ENCODE measurements at places on chromosomes 3 and 15.

DNA sequence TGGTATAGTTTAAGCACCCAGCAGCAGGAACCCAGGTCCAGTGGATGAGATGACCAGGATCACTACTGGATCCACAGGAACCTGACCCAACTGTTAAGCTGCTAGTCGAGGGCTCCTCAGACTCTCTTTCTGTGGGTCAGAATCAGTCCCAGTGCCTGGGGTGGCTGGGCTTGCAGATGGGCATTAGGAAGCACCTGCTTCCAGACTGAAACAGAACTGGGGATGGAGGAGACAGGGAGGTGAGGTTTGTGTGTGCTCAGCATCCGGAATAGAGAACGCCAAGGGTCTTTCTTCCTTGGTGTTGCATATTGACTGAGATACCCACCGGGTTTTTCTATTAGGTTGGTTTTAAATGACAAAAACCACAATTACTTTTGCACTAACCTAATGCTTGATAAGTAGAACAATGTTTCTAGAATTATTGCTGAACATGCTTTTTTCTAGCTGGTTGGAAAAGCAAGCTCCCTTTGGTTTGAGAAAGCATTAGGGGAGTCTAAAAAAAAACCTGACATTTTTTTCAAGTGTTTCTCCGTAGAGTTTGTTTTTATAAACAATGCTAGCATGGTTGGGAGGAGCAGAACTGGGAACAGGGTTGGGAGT lies 779 bp downstream of the ST3GAL6 start:
- no peak for DNase-seq

GRCh38 chr15:70152070-70152480 lies 54.4 kb upstream of the TLE3 start:
- no peak for DNase-seq

GRCh38 chr3:45704301-45704943 lies 15.2 kb downstream of the SACM1L start:
- no peak for DNase-seq

GRCh38 chr15:45635191-45635638 lies 386 bp downstream of the SQOR start:
- DNase-seq = peak; percentile 86

DNA sequence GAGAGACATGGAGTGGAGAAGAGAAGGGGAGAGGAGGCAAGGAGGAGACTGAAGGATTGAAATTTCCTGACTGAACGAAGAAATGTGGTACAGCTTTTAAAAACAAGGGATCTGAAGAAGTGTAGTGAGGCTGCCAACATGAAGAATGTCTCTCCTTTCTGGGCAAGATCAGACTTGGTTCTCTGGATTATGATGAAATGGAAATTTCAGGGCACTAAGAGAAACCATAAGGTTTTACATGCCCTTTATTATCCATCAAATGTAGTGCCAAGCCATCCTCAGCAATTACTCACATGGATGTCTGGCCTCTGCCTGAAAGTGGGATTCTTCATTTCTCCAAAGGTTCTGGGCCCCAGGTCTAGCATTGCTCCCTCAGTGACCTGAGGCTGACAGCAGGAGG lies 77.6 kb upstream of the CCDC80 start:
- no peak for DNase-seq

- no peak for DNase-seq
Measured at GRCh38 chr3:126125341-126125740, 41.4 kb upstream of the SLC41A3 start.

DNA sequence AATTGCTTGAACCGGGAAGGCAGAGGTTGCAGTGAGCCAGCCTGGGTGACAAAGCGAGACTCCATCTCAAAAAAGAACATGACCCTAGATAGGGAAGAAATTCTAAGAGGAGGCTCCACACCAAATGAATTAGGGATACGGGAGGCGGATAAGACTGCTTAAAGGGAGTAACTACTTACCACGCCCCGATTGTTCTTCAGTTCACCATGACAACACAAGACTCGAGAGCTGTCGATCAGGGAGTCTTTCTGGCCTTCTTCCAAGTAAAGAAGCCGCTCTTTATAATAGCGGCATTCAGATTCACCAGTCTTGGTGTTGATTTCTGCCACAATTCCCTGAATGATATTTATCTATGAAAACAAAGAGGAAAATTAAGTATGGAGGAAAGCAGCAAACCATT lies 53.9 kb upstream of the TASOR start:
- no peak for DNase-seq

GRCh38 chr3:135691240-135691639 lies 274.3 kb upstream of the PPP2R3A start:
- no peak for DNase-seq

DNA sequence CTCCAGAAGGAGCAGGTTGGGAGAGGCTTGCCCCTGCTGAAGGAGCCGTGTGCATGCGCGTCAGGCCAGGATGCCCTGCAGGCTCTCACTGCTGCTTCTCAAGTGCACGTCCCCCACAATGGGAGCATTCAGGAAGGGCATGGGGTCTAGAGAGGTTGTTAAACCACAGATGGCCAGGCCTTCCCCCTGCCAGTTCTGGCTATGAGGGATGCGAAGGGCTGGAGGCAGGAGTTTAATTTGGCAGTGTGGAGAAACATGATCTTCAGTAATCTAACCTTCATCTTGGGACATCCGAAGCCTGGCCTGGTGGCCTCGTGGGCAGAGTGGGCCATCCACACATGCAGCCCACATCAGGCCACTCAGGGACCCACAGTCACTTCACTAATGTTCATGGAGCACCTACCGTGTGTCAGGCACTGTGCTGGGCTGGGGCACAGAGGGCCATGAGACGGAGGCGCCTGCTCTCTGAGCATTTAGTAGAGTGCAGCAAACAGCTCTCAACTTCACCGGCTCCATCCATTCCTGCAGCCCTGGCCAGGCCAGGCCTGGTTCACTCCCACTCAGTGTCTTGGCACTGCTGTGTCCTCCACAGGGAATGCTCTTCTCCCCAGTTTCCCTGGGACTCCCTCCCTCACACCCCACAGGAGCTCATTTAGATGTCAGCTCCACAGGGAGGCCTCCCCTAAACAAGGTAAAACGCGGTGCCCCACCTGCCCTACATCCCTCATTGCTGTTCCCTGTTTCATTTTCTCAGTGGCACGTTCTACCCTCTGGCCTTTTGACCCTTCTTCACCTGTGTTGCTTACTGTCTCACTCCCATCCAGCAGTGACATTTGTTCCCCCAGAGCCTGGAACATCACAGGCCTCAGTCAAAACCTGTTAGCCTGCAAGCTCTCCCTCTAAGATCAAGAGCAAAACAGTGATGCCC lies 4.0 kb downstream of the CFAP100 start:
- DNase-seq = no peak

DNA sequence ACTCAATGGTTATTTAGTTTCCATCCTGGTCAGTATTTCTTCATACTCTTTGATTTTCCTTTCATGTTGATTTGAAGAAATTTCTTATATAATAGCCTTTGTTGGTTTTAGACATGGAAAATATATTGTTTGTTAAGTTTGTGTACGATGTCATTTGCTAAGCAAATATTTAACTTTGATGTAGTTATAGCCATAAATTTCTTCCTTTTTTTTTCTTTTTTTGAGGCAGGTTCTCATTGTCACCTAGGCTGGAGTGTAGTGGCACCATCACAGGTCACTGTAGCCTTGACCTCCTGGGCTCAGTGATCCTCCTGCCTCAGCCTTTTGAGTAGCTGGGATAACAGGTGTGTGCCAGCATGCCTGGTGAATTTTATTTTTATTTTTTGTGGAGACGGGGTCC lies 51.4 kb downstream of the NMD3 start:
- DNase-seq = no peak

DNA sequence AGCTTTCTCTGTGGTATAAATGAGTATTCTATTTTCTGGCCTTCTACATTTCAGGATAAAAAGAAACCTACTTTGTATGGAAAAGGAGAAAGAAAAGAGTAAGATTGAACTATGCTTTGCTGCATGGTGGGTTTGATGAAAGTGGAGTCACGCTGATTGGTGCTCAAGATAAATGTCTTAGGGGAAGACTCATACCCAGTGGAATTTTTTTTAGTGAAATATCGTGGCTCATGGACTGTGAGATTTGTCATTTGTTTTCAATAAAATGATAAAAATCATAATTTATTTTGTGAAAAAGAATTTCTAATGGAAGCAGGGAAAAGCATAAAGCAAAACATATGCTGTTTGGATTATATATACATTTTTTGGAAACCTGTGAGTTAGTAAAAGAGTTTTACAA lies 292.5 kb downstream of the ZPLD1 start:
- no peak for DNase-seq

GRCh38 chr3:50246517-50246954 lies 10.5 kb downstream of the GNAI2 start:
- DNase-seq = no peak
